ENCODE measurements at places on chromosomes 1 and 21.

DNA sequence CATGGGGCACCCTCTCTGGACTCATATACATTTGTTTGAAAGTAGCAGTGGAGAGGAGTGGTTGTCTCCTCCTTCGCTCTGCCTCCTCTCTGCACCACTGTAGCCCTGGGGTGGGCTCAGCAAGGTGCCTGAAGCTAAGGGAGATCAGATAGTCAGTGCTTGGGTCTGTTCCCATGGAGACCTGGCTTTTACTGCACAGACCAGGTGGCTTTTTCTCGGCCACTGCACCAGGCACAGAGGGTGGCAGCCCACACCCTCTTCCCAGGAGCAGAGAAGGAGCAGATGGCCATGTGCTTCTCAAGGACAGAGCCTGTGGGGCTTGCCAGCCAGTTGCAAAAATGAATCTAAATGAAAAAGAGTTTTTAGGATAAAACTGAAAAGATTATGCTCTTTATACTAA is 123.4 kb upstream of the KCNK1 start:
- no peak for DNase-seq

DNA sequence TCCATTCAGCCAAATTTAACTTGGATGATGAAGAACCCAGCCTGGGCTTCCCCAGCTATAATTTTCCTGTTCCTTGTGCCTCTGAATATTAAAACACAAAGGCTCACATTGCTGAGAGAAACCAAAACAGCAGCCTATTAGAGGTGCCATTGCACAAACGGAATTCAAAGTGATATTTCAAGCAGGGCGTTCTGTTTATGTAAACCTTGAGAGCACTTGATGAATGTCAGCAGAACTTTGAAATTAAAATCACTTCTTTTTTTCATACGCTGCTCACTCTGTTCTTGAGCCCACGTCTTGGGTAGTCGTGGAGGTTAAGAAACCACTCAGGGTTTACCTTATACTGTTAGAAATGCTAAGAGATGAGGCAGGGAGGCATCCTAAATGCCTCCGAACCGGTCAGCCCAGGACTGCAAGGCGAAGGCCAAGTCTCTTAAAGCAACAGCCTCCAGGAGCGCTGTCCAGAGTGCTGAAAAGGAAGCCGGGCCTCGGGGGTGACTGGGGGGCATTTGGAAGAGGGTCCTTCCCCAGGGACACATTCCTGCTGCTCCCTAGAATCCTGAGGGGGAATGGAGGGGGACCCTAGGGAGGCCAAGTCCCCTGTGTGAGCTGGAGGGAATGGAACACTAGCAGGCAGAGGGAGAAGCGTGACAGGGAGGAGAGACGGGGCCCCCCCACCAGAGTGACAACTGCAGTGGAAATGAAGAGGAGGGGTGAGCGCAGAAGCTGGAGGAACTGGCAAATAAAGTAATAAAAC is 154.8 kb upstream of the VAMP3 start:
- no peak for DNase-seq

GRCh38 chr1:177645491-177646190 is 324.2 kb downstream of the SEC16B start:
- DNase-seq = no peak

GRCh38 chr1:215477632-215478031 is 89.5 kb upstream of the KCTD3 start:
- no peak for DNase-seq

GRCh38 chr1:16903054-16903453 is 7.3 kb downstream of the RNU1-2 start:
- DNase-seq = no peak

- DNase-seq = no peak
Observed at GRCh38 chr1:247824023-247824422, at the start of gene OR14A16. TSS of gene OR14A16 (minus strand) at chr1:247824119. CDS start at chr1:247815729, 8,390 bp downstream.

DNA sequence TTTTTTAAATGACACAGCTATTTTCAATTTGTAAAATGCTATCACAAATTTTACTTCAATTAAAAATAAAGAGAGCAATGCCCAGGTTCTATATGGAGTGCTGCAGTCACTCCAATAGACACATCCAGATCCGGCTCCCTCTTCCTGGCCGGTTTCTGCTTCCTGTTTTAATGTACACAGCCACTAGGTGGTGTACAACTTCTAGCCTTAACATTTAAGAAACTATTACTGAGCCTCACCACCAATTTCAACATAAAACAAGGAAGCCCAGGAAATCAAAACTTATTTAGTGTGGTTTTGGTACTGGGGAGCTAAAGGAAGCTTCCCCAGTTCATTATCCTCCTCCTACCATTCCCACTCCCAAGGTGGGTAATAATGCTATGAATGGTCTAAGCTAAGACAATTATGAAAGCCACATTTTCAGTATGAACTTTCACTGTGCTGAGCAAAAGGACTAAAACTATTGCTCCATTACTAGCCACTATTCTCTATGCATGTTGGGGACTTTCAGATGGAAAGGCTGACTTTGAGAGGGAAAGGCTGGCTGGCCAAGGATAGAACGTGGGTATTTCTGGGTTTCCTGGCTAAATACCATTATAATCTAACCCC is 25.5 kb upstream of the MTMR11 start:
- DNase-seq = no peak

GRCh38 chr1:201001962-201002361 is 21.6 kb downstream of the KIF21B start:
- no peak for DNase-seq

GRCh38 chr1:15068997-15069396 is 84.5 kb upstream of the TMEM51 start:
- DNase-seq = no peak

Measured in SW 1271 (cell line).